ENCODE measurements at places on chromosomes 6 and 20. TPM values are rescaled to one million over a fixed set of nuclear protein-coding genes. Genes with fewer than 3 reads are reported as not detected.
A peak's percentile ranks its signal among the peaks of the same experiment; 100 is the strongest.

- DNase-seq, result no peak
Observed at GRCh38 chr6:69624944-69625343, 171.9 kb downstream of the LMBRD1 start.

- no peak for DNase-seq
Observed at GRCh38 chr6:21157186-21157929, 436.2 kb upstream of the SOX4 start.

The RFX6 gene
- total RNA-seq, result not detected

- peak; percentile 27 for DNase-seq
Observed at GRCh38 chr6:170152989-170153388, 137.9 kb downstream of the DLL1 start.

DNA sequence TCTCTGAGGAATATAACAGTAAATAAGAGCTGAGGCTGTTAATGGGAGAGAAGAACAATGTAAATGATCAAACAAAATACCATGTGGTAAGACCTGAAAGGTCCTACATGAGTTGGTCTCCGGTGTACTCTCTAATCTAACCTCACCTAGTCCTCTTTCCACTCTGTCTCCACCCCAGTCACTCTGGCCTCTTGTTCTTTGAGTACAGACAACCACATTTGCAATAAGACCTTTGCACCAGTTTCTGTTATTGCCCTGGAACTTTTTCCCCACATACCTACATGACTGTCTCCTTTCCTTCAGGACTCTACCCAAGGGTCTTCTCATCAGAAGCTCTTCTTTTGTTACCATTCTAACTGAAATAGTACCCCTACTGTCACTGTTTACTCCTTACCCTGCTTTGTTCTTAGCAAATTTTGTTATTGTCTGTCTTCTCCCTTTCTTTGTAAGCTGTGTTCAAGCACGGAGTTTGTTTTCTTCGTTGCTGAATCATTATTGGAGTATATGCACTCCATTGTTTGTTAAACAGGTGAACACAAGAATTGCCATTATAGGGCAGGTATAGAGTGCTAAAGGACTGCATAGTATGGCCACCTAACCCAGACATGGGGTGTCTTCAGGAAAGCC, 37.3 kb downstream of the MAPK14 start:
- DNase-seq, result no peak

DNA sequence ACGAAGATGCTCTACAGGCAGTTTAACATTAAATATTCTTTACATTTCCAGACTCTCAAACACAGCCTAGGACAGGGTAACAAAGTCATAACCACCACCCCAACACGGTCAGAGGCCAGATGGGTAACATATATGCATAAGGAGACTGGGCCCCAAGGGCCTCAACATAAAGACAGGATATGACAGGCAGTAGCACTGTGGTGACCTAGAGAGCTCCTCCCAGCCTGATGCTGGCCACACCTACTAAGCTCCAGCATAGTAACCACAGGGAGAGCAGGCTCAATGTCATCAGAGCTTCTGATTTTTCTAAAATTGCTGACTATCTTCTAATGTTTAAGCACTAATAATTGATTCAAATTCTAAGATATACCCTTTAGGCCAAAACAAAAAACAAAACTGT, 21.7 kb downstream of the SMLR1 start:
- peak; percentile 52 for DNase-seq

GRCh38 chr6:112337209-112337638, 9.9 kb upstream of the RFPL4B start:
- DNase-seq, result no peak

DNA sequence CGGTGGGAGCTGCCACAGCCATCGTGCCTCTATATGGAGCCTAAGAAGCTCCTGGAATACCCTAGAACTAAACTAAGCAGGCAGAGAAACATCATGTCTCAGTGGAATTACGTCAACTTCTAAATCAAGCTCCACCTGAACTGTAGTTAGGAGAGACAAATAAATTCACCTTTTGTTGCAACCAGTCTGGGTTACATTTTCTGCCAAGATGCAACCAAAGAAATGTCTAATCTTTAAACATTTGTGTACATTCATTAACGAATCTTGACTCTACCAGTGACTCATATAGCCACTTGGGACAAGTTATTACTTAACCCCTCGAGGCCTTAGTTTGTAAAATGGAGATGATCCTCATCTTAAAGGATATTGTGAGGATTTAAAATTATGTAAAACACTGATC, 8.9 kb downstream of the PTPRK start:
- DNase-seq, result no peak

- no peak for DNase-seq
Observed at GRCh38 chr6:34515473-34516387, 40.4 kb downstream of the SPDEF start.

The SYCP2 gene
- 1.2 TPM for total RNA-seq

GRCh38 chr20:47696856-47697255, 88.4 kb downstream of the SULF2 start:
- DNase-seq, result no peak

The LSM14B gene
- total RNA-seq, result 33.3 TPM

Data from activated naive CD4-positive, alpha-beta T cell treated with anti-CD3 and anti-CD28 coated beads for 36 hours (primary cell).